ENCODE measurements at places on chromosomes 4 and X.
A peak's percentile ranks its signal among the peaks of the same experiment; 100 is the strongest.

DNA sequence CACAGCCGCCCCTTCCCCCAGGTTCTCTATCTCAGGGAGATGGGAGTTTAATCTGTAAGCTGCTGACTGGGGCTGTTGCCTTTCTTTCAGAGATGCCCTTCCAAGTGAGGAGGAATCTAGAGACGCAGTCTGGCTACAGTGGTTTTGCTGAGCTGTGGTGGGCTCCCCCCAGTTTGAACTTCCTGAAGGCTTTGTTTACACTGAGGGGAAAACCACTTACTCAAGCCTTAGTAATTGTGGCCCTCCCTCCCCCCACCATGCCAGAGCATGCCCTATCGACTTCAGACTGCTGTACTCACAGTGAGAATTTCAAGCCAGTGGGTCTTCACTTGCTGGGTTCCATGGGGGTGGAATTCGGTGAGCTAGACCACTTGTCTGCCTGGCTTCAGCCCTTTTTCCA, 131.3 kb downstream of the FAAH2 start:
- no peak for DNase-seq

DNA sequence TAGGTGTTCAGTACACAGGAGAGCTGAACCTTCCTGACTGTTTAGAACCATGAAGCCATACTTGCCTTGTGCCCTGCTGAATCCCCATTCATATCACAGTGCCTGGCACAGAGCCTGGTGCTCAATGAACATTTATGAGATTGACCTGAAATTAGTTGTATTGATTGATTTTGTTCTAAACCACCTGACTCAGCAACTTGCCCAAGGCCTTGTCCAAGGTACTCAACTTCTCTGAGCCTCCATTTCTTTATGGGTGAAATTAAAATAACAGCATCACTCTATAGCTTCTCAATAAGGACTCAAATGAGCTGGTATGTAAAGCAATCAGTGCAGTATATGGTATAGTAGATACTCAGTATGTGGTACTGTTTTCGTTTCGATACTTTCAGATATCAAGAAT, 208.1 kb downstream of the SLC39A8 start:
- DNase-seq = no peak

- no peak for DNase-seq
Observed at GRCh38 chr4:10667701-10668326, 16.8 kb downstream of the CLNK start.

DNA sequence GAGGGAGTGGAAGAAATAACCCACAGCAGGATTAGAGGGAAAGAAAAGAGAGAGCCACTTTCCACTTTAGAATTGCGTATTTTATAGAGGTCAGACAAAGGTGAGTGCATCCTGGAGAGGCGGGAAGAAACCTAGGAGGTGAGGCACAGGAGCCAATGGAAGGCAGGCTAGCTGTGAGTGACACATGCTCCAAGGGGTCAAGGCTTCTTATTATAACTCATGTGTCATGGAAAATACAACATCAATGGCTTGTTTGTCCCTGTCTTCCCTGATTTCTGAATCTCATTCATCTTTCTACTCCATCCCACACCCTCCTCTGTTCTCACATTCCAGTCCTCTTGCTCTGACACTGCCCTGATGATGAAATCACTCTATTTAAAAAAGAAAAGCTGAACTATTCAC, 14.4 kb downstream of the ANXA3 start:
- peak; percentile 81 for DNase-seq

DNA sequence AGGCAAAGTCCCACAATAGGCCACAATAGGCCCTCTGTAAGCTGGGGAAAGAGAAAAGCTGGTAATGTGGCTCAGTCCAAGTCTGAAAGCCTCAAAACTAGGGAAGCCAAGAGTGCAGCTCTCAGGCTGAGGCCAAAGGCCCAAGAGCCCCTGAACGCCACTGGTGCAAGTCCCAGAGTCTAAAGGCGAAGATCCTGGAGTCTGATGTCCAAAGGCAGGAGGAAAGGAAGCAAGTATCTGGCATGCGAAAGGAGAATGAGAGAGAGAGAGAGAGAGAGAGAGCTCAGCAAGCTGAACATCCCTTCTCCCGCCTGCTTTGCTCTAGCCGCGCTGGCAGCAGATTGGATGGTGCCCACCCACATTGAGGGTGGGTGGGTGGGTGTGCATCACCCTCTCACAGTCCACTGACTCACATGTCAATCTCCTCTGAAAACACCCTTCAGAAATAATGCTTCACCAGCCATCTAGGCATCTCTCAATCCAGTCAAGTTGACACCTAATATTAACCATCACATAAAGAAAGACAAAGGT, 30.9 kb upstream of the ELF2 start:
- no peak for DNase-seq

DNA sequence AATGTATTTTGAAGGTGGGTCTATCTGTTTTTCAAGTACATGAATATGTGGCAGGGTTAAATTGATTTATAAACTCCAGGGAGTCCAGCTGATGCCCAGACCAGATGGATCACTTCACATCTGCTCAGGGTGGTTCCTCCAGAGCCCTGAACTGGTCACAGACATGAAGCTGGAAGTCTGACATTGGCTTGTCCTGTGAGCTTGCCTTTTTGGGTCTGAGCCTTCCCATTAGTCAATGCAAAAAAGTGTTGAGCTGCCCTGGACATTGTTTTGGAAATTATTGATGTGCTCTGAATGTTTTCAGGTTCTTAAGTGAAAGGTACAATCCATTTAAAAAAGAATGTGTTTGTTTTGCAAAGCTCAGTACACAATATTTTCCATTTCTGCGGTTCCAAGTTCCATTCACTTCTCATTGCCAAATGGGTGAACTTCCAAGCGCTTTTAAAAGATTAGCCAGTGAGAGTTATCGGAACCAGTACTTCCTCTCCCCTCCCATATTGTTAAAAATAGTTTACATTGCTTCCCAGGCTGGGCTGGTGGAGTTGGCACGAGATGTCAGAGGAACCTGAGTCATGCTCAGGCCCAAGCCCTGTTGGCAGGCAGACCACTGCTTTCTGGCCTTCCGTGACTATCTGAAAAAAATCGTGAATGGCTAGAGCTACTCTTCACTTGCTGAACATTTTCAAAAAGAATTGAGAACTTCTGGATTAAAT, 52.1 kb downstream of the PDGFRA start:
- peak; percentile 91 for DNase-seq

DNA sequence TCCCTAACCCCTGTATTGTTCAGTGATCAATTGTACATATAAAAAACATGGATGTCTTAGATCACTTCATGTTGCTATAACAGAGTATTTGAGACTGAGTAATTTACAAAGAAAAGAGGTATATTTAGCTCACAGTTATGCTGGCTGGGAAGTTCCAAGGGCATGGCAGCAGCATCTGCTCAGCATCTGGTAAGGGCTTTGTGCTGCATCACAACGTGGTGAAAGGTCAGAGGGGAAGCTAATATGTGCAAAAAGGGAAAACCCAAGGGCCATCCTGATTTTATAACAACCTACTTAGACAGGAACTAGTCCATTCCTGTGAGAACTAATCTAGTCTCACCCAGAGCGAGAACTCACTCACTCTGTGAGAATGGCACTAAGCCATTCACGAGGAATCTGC, 128.2 kb upstream of the OTUD4 start:
- no peak for DNase-seq

DNA sequence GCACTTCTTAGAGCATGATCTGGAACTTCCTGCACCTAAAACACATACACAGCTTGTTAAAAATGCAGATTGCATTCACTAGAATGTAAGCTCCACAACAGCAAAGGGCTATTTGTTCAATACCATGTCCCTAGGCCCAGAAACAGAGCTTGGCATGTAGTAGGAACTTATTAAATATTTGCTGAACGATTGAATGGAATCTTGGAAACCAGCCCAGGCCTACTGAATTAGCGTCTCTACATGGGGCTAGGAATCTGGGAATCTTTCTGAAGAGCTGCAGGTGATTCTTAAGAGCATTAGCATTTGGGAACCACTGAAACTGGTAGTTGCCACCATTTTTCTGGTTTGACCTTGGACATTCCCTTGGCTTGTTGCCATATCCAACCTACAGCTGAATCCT, 234.1 kb downstream of the STIM2 start:
- peak; percentile 6 for DNase-seq

- peak; percentile 58 for DNase-seq
Observed at GRCh38 chr4:131644619-131645018, 1504.5 kb upstream of the PCDH10 start.

DNA sequence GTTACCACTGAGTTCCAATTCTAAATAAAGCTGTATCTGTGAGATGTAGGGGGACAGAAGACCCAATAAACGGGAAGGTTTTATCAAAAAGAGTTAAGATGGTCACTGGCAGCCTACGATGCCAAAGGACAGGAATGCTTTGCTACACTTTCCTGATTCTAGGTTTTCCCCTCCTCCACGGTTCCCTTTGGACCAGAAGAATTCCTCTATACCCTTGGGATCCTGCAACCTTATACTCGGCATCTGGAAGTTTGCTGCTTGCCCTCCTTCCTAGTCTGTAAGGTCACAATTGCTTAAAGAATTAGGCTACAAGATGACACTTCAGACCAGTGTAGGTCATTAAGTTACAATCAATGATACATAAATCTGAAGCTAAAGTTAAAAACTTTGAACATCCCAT, 64.3 kb downstream of the SCML2 start:
- no peak for DNase-seq

DNA sequence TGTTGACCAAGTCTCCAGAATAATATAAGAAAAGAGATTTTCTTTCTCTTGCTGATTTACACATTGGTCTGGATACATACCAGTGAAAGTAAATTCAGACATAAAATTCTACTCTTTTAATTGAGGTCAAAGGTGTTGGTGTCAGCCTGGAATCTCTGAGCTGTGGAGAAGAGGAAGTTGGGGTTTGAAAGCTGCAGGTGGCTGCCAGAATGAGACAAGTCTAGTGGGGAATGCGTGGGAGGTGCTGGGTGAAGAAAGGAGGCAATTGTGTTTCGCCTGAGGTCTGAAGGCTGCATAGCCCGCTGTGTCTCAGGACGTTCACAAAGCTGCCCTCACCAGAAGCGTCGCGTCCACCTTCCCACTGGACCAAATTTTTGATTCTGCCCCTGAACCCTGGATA, 31.2 kb downstream of the PHEX start:
- peak; percentile 11 for DNase-seq

DNA sequence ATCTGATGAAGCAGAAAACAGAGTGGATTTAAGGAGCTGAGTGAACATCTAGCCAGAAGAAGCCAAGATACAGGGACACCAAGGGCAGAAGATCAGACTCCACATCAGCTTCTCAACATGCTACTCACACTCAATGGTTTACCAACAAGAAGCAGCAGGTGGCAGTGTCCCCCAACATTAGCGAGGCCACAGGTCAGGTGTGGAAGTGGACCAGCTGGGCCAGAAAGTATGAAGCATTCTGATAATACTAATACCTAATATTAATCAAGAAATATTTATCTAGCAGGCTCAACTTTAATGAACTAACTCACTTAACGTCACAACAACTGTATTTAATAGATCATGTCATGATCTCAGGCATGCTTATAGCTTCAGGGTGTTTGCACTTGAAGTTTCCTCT, 73.4 kb upstream of the TTC29 start:
- peak; percentile 63 for DNase-seq

DNA sequence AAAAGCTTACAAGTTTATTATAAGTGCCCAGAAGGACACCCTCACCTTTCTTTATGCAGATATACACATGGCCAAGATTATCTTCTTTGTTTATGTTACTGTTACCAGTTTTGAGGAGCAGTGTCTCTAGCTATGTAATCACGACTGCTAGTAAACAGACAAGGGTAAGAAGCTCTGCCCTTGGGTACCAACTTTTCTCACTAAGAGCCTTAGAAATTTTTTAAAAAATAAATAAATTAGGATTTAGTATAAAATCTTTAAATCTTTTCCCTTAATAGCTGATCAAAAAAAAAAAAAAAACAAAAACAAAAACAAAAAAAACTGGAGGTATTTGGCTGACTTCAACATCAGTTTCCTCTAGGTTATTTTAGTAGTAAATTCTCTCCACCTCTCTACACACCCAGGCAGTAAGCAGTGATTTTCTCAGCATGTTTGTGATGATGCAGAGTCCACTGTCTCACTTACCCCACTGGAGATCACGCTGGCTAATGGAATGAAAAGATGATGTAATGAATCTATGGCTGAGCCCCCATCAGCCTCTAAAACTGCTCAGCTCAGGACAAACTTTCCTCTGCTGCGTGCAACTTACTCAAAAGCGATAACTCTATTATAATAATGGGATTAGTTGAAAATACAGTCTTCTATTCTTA, 125.9 kb downstream of the FRYL start:
- peak; percentile 46 for DNase-seq

DNA sequence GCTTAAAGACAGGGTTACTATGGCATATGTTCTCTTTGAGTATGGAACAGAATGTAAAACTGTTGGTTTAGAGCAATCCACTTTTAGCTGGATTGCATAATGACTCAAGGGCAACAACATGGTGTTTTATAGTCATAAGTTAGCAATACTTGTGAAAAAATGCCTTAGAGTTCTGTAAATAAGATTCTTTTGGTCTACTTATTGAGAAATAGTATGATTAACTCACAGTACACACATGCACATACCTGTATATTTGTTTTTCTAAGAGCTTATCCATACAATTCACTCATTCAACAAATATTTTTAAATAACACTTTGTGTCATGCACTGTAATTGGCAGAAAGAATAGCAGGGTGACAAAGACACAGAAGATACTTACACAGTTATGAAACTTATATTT, 1415.5 kb downstream of the PCDH7 start:
- peak; percentile 49 for DNase-seq

DNA sequence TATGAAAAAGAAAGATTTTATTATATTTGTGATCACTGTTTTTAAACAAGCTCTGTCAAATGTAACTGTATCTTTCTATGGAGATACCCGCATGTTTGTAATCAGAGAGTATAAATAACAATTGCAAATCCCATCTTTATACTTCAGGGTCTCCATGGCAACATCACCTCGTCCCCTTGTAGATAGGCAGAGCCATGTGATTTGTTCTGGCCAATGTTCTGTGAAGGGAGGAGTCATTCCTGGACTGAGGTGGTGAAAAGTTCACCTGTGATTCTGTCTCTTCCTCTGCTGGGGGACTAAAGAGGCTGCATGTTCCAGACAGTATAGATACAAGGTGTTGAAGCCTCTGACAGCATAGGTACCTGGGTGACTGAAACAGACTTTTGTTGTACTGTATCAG, 45.6 kb upstream of the MED14 start:
- no peak for DNase-seq

DNA sequence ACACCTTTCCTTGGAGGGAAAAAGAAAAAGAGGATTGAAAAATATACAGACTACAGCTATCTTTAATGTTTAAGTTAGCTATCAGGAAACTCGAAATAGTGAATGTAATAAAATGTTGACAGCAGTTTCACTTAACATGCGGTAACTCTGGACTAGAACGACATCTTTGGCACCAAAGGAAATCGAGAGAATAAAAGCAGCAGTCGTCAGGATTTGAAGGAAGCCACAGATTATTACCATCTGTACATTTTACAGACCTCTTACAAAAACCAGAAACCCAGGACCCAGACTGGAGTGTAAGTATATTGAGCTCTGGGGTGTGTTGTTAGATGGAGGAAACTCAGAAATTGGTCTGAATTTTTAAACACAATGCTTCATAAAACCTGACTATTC, 51.6 kb upstream of the STOX2 start:
- no peak for DNase-seq
